Muscle of arm (tissue), 14 donors: ENCODE measurements at places on chromosomes 2 and 18. TPM values are rescaled to one million over a fixed set of nuclear protein-coding genes. Genes with fewer than 3 reads are reported as not detected.

DNA sequence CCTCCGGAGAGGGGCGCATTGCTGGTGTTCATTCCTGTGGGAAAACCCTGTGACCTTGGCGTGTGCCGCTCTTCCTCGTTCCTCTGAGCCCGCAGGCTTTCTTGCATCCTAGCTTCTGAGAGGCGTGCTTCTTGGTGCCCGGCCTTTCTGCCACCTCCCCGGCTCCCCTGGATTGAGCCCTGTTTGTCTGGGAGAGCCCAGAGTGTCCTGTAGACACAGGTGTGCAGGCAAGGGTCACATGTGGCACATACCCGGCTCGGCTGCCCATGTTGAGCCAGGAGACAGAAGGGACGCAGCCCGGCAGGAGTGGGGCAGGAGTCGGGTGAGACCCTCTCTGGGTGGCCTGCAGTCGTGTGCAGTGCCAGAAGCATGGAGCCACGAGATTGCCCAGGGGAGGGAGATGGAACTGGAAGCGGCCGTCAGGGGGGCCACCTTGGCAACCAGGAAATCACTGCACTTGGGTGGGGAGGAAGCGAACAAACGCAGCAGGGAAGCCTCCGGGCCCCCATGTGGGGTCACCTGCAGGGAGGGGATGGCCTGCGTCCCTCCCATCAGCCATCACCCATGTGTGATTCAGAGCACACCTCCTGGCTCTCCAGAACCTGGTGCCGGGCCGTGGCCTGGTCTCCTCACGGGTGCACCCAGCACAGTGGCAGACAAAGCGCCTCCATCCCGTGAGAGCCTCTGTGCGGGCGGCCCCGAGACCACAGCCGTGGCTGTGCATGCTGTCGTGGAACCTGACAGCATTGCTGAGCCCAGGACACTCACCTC lies 92.9 kb downstream of the SH3BP4 start:
- DNase-seq = no peak

Gene TMEM247
- polyA plus RNA-seq = not detected

- peak; percentile 60 for DNase-seq
Observed at GRCh38 chr2:200862532-200863000, 1.9 kb downstream of the CLK1 start.

Gene AGXT
- 0.17 TPM for polyA plus RNA-seq

DNA sequence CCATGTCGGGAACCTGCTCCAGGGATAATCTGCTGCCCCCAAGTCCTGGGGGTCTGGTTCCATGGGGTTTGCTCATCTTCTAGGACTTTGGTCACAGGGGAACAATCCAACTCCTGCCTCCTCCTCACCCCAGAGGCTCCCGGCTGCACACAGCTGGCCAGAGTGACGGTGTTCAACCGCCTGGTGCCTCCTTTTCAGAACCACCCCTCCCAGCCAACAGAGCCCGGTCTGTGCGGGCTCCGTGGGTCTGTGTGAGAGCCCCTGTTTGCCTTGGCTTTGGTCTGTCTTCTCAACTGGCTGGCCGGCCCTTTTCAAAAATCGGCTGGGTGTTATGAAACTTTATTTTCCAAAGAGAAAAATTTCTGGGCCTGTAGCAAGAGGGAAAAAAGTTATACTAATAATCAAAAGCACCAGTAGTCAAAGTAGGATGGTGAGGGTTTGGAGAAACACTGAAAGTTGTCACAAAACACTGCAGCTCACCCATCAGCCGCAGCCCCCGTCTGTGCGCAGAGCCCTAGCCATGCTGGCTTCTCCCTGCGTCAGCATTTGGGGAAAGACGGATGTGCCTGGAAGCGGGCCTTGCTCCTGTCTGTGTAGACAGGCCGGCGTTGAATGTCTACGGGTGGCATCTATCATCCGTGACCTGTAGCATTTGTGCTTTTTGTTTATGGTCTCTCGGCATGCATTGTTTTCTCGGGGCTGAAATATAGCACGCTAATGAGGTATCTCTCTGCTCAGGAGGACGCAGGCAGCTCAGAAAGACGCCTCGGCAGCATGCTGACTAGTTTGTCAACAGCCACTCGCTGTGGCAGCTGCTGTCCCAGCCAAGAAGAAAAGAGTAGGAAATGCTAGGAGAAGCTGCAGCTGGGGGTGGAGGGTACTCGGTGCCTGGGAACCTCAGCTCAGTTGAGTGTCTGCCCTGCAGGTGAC lies 138.6 kb downstream of the GLI2 start:
- no peak for DNase-seq

Gene GNAL
- polyA plus RNA-seq = 2.7 TPM

Gene ANKRD62
- not detected for polyA plus RNA-seq

DNA sequence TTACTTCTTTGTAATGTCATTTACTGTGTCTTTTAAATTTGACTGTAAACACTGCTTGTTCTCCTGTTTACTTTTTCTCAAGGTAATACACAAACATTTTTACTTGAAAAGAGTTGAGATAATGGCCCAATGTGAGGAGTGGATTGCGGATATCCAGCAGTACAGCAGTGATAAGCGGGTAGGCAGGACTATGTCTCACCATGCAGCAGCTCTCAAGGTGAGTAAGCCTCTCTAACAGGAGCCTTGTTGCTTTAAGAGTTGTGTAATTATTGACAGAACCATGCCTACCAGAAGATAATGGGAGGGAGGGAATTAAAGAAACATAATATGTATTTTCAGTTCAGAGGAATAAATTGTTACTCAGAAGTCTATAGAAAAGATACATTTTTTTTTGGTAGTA lies 16.5 kb upstream of the TTC27 start:
- DNase-seq = no peak

GRCh38 chr2:104766683-104767082 lies 87.2 kb upstream of the POU3F3 start:
- DNase-seq = no peak

Gene CYP26B1
- polyA plus RNA-seq = not detected

Gene ALK
- polyA plus RNA-seq = 0.04 TPM

GRCh38 chr18:28514699-28515098 lies 337.8 kb upstream of the CDH2 start:
- DNase-seq = no peak

Gene MYO3B
- polyA plus RNA-seq = 0.15 TPM

Gene FOSL2
- polyA plus RNA-seq = 29.8 TPM

DNA sequence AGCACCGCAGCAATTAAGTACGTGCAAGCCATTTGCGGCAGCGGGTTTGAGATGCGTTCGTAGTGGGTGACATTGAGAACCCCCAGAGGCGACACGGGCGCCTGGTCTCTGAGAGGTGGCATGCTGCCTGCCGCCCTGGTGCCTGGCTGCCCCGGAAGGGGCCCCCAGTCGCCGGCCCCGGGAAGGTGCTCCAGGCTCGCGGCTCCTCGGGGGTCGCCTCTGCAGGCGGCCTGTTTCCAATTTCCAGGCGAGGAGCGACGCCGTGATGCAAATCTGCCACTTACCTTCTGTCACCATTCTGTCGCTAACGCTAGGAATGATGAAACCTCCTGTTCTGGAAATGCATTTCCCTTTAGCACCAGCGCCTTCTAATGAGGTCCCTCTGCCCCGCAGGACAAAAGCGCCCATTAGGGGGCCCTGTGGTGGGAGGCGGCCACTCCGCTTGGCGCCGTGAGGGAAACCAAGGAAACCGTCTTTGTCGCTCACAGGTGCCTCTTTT lies 13.0 kb downstream of the KIF5C start:
- DNase-seq = no peak

GRCh38 chr2:118169359-118170005 lies 81.2 kb downstream of the INSIG2 start:
- no peak for DNase-seq

Gene CD207
- polyA plus RNA-seq = not detected

DNA sequence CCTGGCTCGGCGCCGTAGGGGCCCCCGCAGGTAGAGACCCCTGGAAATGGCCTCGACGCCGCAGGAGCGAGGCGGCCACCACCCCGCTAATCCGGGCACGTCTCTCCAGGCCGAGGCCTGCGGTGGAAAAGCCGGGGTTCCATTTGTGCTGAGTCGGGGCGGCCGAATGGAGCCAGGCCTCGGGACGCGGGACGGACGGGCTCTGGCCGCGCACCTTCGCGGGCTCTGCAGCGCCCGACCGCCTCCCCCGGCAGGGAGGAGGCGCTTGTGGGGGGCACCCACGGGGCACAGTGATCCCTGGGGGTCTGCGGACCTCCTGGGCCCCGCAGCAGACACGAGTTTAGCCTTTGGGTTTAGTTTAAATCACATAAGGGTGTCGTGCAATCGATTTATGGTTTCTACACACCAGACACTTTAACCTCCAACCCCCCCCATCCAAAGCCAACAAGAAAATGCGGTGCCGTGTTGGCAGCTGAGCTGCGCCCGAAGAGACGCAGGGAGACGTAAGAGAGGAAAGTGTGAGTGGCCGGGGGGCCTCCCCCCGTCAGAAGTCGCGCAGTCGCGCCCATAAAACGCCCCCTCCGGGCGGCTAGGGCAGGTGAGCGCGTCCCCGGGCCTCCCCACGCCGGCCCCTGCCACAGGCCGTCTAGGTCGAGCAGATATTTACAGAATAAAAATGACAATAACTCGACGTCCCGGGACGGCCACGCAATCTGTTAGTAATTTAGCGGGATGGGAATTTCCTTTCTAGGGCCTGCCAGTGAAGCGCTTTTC lies 1.0 kb upstream of the NFATC1 start:
- peak; percentile 94 for DNase-seq

GRCh38 chr18:12998332-12999060 lies 7.3 kb downstream of the CEP192 start:
- DNase-seq = no peak

Gene ZNF407
- 6.7 TPM for polyA plus RNA-seq

Gene RHOB
- polyA plus RNA-seq = 192 TPM

- no peak for DNase-seq
Observed at GRCh38 chr2:192311701-192312460, 117.1 kb upstream of the TMEFF2 start.

DNA sequence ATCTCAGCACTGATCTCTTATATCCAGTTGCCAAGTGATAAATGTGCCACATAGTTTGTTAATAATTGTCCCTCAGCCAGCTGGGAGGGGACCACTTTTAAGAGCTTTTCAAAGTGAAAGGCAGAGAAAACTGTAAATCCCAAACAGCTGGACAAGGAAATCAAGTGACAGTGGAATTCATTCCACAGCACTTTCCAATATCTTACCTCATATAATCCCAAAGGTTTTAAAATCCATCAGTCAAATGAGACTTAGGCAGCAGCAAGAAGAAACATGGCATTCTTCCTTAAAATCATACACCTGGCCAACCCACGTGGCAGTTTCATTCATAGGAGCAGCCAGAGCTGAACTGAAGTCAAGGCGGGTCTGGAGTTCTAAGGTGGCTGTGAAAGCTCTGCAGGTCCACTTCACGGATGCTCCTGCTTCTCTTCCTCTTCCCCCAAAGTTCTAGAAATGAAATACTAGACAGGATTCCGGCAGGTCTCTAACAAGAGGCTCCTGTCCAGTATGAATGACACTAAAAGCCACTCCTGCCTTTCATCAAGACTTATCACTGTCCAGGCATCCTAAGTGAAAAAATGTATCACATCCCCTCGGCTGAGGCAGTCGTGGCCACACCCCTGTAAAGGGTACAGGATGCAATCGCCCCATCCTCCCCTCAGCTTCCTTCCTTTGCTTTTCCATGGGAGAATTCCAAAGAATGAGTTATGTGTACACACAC lies 190.4 kb upstream of the STK17B start:
- DNase-seq = no peak

Gene OR6B2
- not detected for polyA plus RNA-seq
